GM13977 (cell line): ENCODE measurements at places on chromosomes 16 and 17.

DNA sequence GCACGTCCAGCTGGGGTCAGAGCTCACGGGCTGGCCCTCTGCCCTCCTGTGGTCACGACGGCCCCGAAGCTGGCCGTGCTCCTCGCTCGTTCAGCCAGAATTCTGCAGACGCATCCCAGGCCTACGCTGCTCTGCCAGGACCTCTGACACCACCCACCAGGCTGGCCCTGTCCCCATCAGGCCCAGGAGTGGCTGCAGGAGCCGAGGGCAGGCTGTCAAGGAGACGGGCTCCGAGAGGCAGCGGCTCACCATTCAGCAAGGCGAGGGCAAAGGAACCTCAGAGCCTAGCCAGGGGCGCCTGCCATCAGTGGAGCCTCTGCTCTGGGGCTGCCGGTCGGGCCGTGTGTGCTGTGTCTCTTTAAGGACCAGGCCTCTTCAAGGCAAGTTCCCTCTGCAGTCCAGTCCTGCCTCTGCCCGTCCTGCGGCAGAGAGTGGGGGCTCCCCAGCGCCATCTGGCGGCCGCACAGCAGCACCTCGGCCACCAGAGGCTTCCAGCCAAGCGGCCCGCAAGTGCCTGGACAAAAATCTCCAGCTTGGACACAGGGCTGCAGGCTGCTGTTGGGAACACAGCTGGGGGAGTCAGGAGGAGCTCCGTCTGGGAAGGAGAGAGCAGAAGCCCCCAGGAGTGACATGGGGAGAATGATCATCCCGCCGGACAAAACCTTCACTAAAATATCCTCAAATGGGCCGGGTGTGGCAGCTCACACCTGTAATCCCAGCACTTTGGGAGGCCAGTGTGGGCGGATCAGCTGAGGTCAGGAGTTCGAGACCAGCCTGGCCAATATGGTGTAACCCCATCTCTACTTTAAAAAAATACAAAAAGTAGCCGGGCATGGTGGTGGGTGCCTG, 7.4 kb upstream of the ABR start:
- peak; percentile 84 for DNase-seq

- no peak for DNase-seq
Observed at GRCh38 chr16:77849646-77850258, 61.4 kb downstream of the VAT1L start.

DNA sequence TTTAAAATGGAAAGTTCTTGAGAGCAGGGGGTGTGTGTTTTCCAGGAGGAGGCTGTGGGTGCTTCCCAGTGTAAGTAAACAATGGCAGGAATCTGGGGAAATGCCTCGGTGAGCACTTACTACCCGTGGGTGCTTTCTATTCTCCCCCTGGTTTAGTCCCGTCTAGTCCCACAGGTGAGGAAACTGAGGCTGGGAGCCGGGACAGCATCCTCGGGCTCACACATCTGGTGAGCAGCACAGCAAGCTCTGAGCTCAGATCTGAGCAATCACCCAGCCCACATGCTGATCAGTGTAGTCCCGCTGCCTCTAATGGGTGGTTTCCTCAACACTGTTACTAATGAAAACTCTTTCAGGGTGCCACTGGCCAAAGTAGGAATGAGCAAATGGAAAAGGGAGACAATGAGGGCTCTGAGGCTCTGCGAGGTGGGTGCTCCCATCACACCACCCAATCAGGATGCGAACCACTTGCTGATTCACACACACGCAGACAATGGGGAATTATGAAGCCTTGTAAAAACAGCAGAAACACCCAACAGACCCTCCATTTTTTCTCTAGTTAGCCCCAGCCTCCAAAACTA, 202.6 kb downstream of the PARN start:
- DNase-seq = no peak

- no peak for DNase-seq
Observed at GRCh38 chr17:80931421-80932265, 60.0 kb upstream of the CHMP6 start.

- no peak for DNase-seq
Observed at GRCh38 chr17:81148986-81149533, 16.2 kb upstream of the PVALEF start.

- no peak for DNase-seq
Observed at GRCh38 chr17:1478418-1478817, 14.1 kb downstream of the MYO1C start.

DNA sequence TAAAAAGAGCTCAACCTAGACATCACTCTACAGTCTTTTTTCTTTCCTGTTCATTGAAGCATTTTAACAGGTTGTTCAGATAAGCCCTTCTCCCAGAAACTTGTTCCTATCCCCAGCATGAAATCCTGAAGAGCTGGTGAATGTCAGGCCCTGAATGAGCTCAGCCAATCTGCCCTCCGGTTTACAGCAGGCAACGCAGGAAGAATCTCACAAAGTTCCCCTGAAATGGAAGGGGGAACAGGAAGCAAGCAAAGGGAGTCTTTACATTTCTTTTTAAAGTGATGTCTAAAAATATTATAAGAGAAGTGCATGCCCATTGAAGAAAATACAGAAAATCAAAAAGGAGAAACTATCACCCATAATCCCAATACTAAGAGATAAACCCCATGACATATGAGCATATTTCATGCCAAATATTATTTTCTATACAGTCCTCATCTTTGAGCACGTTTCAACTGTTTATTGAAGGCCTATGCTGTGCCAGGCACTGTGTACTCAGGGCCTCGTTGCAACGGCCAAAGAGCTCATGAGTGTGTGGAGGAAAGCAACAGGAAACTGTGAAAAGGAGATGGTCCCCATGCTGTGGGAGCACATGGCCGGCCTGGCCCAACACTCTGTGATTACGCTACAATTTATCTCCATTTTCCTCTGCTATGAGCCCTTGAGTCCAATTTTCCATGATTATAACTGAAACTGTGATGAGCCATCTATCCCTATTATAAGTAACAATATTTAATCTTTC, 5.7 kb downstream of the TK2 start:
- DNase-seq = no peak

DNA sequence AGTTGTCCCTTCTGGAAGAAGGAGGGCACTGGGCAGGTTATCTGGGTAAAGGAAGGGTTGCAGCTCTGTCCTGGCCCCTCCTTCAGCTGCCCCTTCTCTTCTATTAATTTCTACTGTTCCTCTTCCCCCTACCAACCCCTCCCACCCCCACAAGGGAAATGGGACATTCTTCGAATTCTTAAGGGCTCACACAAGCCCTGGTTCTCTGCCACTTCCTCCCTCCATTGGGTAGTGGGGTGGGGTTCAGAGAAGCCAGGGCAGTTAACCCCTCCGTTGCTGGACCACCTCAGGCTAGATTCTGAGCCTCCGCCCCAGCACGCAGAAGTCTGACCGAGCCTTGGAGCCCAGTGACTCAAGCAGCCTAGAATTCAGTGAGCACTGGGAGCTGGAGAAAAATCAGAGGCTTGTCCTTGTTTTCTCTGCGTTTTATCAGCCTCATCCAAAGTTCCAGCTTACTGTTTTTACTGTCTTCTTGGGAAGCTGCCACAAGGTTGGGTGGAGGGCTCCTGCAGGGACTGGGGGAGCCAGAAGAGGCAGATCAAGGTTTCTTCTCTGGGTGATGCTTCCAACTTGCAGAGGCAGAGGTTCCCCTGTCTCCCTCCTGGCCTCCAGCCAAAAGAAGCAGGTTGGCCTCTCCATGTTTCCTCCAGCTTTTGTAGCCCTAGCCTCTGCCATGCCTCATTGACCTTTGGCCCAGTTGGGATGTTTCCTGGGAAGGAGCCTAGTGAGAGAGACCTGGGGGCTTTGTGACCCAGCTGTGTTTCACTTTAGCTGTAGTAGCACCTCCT, 10.2 kb downstream of the LASP1 start:
- no peak for DNase-seq
